Hypothalamus (tissue), 51 donors: ENCODE measurements at places on chromosomes 2 and 18.

DNA sequence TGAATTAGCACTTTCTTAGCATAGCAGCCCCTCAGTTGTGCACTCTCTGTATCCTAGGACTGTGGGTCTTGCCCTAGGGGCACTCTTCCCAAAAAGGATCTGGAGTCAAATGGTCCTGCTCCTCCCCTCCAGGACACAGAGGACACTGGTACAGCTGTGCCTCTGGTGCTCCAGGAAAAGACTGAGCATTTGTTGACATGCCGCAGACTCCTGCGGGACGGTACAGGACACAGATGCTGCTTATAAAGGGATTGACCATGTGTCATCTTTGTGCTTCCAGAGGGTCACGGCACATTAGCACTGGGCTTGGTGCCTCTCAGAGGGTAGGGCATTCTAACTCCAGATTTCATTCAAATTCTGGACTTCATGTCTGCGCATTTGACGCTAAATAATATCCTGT lies 110.5 kb downstream of the KLF7 start:
- DNase-seq: no peak

GRCh38 chr18:11859903-11860407 lies 8.7 kb downstream of the CHMP1B start:
- no peak for DNase-seq

GRCh38 chr2:221258464-221258863 lies 313.6 kb downstream of the EPHA4 start:
- no peak for DNase-seq

GRCh38 chr2:9313443-9313842 lies 106.8 kb downstream of the ASAP2 start:
- DNase-seq: no peak

DNA sequence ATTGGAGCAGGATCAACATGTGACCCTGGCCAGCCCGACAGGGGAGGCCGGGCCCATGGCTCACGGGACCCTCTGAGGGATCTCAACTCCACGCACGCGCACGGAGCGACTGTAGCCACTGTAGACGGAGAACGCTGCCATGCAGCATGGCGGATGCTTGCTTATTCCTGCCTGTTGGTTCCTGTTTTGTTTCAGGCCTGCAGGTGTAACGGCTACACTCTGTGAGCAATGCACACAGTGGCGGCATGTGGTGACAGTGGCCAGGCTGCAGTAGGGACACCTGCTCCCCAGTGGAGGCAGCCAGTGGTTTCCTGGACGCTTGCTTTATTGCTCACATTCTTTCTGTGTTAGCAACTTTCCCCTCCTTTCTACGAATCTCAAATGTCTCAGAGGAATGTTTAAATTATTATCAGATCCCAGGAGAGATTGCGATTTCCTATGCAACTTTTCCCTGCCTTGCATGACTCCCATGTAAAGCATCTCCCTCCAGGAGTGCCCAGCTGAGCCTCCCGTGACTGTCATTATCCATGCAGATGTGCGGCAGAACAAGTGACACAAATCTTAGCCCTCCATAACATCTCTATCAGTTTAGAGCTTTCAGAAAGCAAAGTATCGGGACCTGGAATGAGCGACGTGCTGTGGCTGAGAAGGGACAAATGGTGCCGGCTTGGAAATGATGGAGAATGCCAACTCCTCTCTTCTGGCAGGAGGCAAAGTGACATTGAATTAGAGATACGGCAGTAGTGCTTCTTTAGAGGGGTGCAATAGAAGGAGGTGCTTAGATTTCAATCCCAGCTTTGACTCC lies 209.7 kb downstream of the ASB1 start:
- DNase-seq: no peak

GRCh38 chr2:103005393-103005792 lies 243.6 kb downstream of the TMEM182 start:
- no peak for DNase-seq

- no peak for DNase-seq
Observed at GRCh38 chr18:11808001-11808855, 43.0 kb upstream of the CHMP1B start.

GRCh38 chr2:121689356-121689755 lies 40.1 kb upstream of the CLASP1 start:
- no peak for DNase-seq

- DNase-seq: no peak
Observed at GRCh38 chr18:13374468-13375301, 156.1 kb downstream of the LDLRAD4 start.

- no peak for DNase-seq
Observed at GRCh38 chr2:119682578-119682977, 3.6 kb downstream of the TMEM177 start.

DNA sequence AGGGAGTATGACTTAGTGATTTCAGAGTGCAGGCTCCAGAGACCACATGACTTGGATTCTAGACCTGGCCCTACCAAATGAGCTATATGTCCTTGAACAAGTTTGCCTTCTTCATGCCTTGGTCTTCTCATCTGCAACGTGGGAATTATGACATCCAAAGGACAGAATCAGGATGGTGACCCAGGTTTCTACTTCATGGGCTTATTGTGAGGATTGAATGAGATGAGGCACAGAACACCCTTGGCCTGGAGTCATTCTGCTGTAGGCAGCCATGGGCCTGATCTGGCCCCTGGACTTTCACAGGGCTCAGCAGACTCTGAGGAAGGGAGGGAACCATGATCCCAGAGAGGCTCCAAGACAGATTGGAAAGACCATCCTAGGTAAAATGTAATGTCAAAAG lies 85.6 kb upstream of the HAAO start:
- no peak for DNase-seq
